ENCODE measurements at places on chromosomes 6 and 20. TPM values are rescaled to one million over a fixed set of nuclear protein-coding genes. Genes with fewer than 3 reads are reported as not detected.

DNA sequence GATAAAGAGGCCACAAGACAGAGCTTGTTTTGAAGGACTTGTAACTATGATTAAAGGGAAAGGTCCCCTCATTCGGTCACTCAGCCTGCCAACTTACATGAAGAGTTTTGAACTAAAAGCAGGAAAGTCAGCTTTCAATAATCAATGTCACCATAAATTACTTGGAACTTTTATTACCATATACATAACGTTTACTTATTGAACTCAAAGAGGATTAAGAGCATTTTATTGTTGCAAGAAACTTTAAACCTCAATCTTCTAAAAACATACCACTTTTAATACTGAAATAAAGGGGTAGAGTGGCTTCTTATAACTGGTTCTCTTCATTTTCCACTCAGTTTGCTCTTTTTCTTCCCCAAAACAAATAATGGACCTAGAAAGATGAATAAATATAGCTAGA, 65.1 kb downstream of the CNKSR3 start:
- no peak for DNase-seq

CLPSL2 gene
- not detected for total RNA-seq

DNA sequence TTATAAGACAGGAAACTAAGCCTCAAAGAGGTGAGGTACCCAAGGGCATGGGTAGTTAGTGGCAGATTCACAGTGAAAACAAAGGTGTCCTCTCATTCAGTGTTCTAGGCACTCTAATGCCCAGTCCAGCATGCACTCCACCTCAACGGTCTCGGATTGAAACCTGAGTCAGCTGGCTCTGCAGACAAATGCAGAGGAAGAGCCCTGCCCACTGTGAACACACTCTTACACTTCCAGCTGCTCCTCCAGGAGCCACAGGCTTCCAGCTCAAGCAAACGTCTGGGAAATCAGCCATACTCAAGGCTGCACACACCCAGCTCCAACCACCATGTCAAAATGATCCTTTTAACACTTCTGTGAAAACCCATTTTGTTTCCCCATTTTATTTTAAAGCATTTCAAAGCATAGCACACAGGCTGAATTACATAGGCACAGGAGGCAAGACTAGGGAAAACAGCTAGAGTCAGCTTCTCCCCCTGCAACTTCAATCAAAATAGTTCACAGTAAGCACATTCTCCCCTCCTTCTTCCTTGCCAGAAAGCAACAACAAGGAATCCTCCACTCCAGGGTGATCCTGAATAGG, 3.0 kb upstream of the IL17A start:
- no peak for DNase-seq

GRCh38 chr6:44826025-44826676, 438.6 kb downstream of the CDC5L start:
- DNase-seq: no peak

CYP39A1 gene
- 4.7 TPM for total RNA-seq

- DNase-seq: no peak
Measured at GRCh38 chr6:141688916-141689315, 443.8 kb upstream of the GJE1 start.

DNA sequence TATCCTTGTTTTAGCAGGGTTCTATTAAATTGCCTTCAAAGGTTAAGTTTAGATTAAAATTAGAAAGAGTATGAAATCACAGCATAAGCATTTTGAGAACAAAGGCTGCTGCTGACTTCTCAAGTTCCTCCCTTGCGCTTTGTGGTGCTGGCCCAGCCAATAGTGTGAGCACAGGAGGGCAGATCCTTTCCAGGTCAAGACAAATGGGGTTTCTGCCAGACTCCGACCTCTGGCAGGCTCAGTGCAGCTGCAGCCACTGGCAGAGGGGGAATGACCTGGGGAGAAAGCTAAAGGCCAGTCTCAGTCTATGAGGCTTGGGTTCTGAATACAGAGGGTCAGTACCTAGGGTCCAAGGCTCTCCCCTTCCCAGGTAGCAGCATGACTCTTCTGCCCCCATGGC, 27.0 kb downstream of the CLIC5 start:
- peak; percentile 72 for DNase-seq

- DNase-seq: no peak
Measured at GRCh38 chr6:23526526-23526925, 599.5 kb upstream of the NRSN1 start.

PTK7 gene
- 1.4 TPM for total RNA-seq

GRCh38 chr6:20182926-20183521, 29.2 kb downstream of the MBOAT1 start:
- peak; percentile 64 for DNase-seq

Measured in Right ventricle myocardium superior (tissue), 1 donor.